ENCODE measurements at places on chromosomes 11 and 22.

- DNase-seq, result no peak
These were observed 91.2 kb downstream of the LUZP2 start for GRCh38 chr11:24588081-24588480.

DNA sequence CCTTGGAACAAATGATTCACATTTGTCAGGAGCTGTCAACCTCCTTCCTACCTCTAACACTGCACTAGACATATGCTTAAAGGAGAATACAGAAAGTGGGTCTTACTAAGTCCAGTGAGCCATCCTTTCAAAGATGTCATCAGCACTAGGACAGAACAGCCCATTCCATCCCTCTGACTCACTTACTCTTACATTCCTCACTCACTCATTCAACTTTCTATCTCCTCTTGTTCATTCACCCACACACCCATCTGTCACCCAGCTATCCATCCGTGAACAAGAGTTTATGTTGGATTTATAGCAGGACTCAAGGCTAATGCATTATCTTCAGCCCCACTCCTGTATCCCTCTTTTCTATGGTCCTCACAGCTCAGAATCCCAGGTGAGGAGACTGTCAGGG is 9.1 kb downstream of the INSC start:
- DNase-seq, result no peak

DNA sequence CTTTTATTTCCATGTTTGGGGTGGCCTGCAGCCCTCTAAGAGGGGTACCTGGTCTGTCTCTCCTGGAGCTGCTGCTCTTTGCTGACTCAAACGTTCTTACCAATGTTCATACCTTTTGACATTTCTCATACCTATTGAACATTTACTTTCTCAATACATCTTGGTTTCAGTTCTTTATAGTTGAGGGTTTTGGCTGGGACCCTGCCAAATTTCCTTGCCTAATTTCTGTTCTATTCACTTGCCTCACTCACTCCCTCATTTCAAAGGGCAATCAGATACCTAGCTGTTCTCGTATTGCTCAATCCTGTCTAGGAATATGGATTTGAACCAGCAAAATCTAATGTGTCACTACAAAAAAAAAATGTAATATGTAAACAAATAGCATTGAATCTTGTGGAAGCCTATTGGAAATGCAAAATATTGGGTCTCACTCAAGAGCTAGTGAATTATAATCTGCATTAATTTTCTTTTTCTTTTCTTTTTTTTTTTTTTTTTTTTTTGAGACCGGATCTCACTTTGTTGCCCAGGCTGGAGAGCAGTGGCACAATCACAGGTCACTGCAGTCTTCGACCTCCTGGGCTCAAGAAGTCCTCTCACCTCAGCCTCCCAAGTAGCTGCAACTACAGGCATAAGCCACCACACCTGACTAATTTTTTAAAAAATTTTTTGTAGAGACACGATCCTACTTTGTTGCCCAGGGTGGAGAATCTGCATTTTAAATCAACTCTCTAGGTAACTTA is 7.5 kb downstream of the OR6M1 start:
- DNase-seq, result no peak

- no peak for DNase-seq
These were observed 15.0 kb upstream of the YWHAH start for GRCh38 chr22:31929167-31929930.

- DNase-seq, result peak; percentile 78
These were observed at the start of gene LARGE1 for GRCh38 chr22:33920197-33920540. Gene LARGE1, minus strand, starts transcription at chr22:33920476.

DNA sequence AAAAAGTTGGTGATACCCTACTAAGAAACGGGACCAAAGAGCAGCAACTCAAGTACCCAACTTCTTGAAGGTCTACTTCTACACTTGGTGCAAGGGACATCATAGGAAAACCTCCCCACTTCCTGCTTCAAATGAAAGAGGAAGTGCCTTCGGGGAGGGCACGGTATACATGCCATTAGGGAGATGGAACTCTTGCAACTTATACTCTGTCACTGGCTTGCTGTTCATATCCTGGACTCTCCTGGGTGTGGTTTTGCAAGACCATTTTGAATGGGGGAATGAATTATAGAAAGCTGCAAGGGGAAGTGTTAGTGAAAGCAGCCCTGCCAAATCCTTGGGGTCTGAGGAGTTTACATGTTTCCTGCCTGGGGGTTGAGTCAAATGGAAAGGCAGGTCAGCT is 41.9 kb downstream of the CSNK2A3 start:
- DNase-seq, result no peak

DNA sequence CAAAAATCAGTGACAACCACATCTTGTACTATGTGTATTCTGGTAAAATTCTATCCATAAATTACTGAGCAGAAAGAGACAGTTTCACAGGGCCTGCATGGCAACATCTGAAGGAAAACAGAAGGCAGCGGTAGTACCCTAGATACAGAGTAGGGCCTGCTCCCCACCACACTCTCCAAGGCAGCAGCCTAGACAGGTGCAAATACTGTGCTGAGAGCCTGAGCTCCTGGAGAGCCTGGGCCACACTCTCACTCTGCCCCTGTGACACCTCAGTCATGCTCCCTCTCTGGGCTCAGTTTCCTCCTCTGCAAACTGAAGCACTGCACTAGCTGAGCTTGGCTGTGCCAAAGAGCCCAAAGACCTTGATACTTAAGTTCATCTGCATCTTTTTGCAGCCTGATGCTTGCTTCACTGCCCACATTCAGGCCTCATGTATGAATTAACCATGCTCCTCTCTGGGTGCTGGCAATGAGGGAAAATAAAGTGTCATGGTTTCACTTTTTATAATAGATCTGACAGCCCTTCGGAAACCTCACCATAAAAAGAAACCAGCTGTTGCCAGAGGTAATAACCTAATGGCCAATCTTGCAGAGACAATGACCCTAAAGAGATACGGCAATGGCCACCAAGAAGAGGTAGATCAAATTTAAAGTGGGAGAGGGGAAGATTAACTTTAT is 104.7 kb downstream of the PLEKHA7 start:
- DNase-seq, result no peak

DNA sequence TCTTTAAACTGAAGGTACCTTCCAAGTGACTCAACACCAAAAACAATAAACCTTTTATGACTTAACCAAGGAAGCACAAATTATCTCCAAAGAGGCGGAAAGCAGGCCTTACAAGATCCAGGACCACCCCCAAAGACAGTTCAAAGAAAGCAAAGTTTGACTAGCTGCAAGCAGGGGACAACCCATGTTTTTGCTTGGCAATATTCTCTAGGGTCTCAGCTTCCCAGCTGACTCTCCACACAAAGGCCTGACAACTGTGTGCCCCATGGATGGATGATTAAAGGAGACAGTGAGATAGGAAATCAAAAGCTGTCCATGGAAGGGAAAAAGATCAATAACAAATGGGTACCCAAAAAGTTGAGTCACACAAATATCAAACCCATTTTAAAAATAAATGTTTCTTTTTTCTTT is 232.2 kb downstream of the DDX10 start:
- DNase-seq, result no peak

- no peak for DNase-seq
These were observed 74.8 kb upstream of the PITPNB start for GRCh38 chr22:27993774-27994350.

DNA sequence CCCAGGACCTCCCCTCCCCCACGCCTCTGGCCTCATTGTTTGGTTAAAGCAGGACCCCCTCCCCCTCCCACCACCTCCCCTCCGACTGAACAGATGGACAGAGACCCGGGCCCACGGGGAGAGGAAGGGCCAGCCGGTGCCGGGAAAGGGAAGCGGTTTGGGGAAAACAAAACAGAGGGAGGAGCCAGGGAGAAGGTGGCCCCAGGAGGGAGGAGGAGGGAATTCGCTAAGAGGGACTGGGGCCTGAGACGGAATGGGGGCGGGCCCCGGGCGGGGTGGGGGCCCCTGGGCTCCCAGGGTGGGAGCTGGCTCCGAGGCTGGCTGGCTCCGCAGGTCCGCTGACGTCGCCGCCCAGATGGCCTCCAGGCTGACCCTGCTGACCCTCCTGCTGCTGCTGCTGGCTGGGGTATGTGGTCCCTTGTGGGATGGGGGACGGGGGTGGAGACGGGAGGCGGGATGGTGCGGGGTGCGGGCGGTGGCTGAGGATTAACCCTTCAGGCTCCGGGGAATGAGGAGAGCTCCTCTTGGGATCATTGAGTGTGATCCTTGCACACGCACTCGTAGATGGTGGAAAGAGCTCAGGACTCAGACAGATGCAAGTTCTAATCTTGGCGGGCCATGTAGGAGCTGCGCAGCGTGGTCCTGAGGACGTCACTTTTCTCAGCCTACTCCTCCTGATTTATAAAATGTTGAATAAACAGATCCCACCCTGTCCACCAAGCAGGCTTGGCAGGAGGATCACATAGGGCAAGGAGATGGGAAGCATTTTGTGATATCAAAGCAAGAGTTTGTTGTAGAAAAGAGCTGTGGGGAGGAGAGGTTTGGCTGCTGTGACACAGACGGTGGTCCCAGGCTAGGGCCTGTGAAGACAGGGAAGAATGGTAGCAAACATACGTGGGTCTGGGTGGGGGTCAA is 688 bp downstream of the SERPING1 start:
- DNase-seq, result peak; percentile 94

- DNase-seq, result no peak
These were observed 30.1 kb upstream of the FIBIN start for GRCh38 chr11:26963764-26964163.
